ENCODE measurements at places on chromosomes 4 and X.

GRCh38 chr4:71566856-71567255, 217.0 kb downstream of the GC start:
- no peak for DNase-seq

GRCh38 chrX:49725923-49726904, 30.4 kb upstream of the PAGE1 start:
- no peak for DNase-seq

GRCh38 chr4:7394681-7395451, 39.9 kb downstream of the PSAPL1 start:
- no peak for DNase-seq

- DNase-seq = no peak
These were observed 86.1 kb downstream of the CPE start for GRCh38 chr4:165464813-165465381.

DNA sequence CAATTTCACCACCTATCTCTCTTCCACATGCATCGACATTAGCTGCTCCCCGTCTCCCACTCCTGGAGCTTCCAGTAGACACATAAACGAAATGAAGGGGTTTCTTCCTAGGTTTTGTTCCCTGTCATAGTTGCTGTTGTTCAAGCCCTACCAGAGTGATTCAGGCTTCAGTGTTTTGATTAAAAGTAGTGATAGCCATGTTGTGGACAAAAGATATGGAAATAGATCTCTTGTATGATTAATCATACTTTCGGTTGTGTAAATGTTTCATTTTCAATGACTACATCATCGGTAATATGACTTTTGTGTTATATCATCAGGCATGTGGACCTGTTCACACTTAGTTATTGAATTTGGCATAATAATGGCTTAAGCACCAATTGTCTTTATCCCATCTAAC, 96.5 kb upstream of the KLF3 start:
- DNase-seq = no peak

- no peak for DNase-seq
These were observed 6.5 kb downstream of the TBC1D14 start for GRCh38 chr4:6916069-6916586.

- DNase-seq = no peak
These were observed 104.6 kb upstream of the LRPAP1 start for GRCh38 chr4:3636646-3637320.

DNA sequence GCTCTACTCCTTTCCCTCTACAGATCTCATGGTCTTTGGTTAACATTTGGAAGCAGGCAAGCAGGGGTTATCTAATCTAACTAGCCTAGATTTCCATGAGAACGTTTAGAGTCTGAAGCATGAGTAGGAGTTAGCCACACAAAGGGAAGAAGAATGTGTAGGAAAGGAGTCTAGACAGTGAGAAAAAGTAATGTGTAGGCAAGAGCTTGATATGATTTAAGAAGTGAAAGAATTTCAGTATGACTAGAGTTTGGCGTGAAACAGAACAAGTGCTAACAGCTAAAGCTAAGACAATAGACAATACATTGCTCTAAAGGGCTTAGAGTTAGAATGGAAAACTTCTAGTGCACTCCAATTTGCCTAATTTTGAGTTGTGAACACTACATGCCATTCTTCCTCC, 10.8 kb downstream of the CXCL8 start:
- DNase-seq = no peak

GRCh38 chr4:105293360-105293759, 146.7 kb downstream of the TET2 start:
- no peak for DNase-seq

- no peak for DNase-seq
These were observed 2090.4 kb upstream of the TENM3 start for GRCh38 chr4:180152831-180153230.

GRCh38 chr4:157514711-157515110, 294.2 kb downstream of the GRIA2 start:
- no peak for DNase-seq

- DNase-seq = no peak
These were observed 30.6 kb upstream of the CCKAR start for GRCh38 chr4:26520728-26521450.

DNA sequence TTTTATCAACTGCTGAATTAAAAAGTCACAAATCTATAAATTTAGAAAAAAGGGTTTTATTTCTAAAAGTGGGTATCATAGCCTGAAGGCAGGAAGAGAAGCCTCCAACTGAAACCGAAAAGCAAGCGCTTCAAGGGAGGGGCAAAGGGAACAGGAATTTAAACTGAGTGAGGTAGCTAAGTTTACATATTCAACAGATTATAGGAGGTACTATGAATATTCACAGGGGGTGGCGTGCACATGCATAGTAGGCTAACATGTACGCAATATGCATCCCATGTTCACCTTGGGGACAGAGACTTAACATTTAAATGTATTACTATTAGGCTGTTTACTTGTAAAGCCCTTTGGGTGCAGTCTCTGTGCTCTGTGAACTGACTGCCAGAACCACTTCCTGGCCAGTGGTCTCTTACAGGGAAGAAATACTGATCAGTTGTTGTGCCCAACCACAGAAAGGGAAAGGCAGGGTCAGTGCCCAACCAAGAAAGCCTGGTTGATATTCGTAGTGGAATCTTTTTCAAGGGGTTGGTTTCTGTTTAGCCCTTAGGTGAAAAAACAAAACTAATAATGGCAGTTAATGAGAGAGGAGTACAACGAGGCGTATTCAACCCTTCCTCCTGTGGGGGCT, 168.7 kb upstream of the GALNTL6 start:
- no peak for DNase-seq

- no peak for DNase-seq
These were observed 42.9 kb downstream of the RASSF6 start for GRCh38 chr4:73577371-73577770.

DNA sequence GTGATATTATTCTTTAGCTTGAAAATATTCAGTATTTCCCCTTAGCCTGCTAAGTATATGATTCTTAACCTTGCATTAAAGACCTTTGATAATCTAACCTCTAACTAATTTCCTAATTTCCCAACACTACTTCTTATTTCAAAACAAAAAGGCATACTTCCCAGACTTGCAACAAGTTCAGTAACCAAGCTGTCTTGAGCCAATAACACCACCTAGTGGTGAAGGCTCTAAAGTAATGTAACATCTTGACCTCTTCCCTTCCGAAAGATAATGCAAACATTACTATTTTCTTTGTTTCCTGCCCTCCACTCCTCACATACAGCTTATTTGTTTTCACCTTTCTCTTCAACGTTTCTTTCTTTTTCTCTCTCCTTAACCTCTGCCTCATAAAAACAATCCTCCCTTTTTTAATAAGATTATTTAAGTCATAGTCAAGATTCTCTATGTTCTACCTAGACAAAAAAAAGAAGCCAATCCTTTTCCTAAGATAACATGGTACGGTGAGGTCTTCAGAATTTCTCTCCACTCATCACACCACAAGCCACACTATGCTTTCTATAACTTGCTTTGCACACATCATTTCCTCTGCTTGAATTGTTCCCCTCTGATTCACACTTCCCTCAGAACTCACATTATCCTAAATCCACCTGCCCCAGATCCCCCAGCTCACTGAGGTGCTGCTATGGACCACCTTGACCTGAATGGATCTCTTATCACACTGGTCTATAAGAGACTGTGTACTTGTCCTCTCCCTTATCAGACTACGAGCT, 3.5 kb downstream of the FAT1 start:
- no peak for DNase-seq

- DNase-seq = peak; percentile 36
These were observed 41.3 kb upstream of the ATP6AP2 start for GRCh38 chrX:40539214-40540142.

- no peak for DNase-seq
These were observed 48.8 kb upstream of the SHOX start for GRCh38 chrX:581720-582298.

- DNase-seq = no peak
These were observed 32.6 kb upstream of the PDE5A start for GRCh38 chr4:119661231-119661630.

GRCh38 chrX:24173115-24173847, 23.8 kb downstream of the ZFX start:
- no peak for DNase-seq

GRCh38 chrX:1424147-1424851, 28.4 kb downstream of the ASMTL start:
- DNase-seq = no peak

DNA sequence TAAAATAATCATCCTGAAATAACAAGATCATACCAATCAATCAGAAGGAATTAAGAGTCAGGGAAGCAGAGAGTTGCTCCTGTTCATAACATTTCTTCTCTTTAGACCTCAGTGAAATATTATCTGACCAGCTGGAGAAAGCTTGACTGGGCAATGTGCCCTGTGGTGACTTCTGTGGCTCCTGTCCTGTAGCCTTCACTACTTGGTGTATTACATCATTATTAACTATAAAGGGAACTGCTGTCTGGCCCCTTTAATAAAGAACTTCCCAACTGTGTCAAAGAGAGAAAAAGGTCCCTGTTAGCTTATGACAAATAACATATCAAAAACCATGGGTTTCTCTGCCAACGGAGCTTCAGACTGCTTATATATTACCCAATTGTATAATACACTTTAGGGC, 18.0 kb downstream of the OPHN1 start:
- DNase-seq = no peak

DNA sequence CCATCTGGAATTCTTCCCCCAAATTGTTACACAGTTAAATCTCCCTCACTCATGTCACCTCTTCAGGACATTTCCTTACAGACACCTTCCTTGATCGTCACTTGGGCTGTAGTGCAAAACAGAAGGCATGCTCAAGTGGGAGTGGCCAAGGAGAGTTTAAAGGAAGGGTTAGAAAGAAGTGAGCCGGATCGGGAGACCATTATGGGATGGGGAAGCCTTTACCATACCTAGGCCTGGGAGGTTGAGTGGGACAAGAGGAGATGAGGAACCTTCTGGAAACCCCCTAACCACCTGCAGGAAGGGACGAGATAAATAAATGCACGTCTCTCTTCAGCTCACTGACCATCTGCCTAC, 102.7 kb downstream of the UCHL1 start:
- DNase-seq = no peak

DNA sequence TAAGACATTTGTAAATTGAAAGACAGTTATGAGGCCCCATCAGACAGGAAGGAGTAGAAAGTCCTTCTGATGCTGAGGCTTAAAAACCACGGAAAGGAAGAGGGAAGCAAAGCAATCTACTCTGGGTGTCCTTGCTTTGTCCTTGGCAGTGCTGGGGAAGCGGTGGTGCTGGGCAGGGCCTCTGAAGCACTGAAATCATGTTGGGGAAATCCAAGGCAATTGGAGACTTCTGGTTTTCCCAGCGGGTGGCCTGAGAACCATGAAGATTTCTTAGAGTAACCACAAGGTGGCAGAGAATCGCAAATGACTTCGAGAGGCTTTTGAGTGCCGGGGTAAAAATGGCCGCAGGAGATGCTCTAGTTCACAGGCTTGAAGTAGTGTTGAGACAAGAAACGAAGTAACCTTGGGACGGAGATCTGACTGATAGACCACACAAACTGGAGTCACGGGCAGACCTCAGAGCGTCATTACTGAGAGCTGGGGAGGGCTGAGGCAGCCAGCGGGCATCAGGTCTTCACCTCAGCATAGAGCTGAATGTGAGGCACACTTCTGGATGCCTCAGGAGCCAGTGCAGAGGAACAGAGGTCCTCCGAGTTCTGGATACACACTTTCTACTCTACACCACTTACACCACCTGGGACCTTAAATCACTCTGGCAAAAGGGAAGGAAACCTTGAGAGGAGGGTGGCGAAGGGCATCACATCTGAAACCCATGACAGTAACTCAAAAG, 130.7 kb upstream of the GPRIN3 start:
- peak; percentile 16 for DNase-seq

GRCh38 chr4:107037199-107037584, 1.1 kb upstream of the DKK2 start:
- no peak for DNase-seq

DNA sequence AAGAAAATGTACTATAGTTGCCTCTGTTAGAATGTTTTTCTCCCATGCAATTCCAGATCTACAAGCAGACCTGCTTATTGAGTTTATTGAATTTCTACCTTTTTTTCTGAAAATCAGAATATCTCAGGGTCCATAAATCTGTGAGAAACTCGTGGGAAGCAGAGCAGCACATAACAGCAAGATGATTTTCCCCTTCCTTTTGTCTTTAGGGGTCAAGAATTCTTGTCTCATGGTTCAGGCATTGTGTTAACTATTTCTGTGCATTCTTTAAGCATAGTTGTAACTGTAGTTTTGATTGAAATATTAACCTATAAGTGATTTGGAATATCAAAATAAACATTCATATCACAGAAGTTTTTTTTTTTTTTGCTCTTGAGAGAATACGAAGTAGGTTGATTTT, 11.4 kb downstream of the EDNRA start:
- DNase-seq = no peak

- no peak for DNase-seq
These were observed 191.4 kb downstream of the SPRY1 start for GRCh38 chr4:123587983-123588494.

- DNase-seq = no peak
These were observed 258.6 kb downstream of the FAT4 start for GRCh38 chr4:125573368-125573767.

- DNase-seq = no peak
These were observed 30.1 kb downstream of the USP46 start for GRCh38 chr4:52628974-52629373.

GRCh38 chrX:81957900-81958545, 756.1 kb downstream of the SH3BGRL start:
- DNase-seq = no peak

DNA sequence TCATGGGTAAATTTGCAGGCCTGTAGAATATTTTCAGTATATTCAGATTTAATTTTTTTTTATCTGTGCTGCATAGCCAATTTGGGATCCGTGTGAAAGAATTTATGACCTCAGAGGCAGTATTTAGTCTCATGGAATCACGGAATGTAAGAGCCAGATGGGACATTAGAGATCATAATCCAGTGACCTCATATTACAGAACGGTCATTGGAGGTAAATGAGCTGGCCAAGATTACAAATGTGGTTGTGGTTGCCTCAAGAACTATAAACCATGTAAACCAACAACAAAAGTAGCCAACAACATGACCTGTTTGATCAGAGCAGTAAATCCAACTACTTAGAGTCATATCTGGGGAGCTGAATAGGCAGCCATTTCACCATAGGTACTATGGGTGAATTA, 71.6 kb downstream of the AMOT start:
- no peak for DNase-seq

- DNase-seq = no peak
These were observed 163.1 kb downstream of the CPE start for GRCh38 chr4:165541851-165542459.

DNA sequence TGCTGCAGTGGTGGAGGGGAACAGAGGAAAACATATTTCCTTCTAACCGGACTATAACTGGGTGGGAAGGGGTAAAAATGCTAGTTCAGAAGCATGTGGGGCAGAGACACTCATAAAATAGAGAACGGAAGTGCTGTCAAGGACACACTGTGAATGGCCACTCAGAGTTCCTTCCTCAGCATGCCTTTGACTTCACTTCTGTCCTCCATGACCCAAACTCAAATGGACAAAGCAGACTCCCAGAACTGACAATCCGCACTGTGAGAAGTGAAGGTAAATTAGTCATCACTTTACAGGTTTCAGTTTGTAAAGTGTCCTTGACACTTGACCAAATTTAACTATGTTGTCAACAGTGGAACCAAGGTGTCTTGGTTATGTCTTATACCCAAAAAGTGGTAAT, 30.2 kb upstream of the ELF2 start:
- DNase-seq = no peak
